ENCODE measurements at places on chromosomes 7 and 10. TPM values are rescaled to one million over a fixed set of nuclear protein-coding genes. Genes with fewer than 3 reads are reported as not detected.

DNA sequence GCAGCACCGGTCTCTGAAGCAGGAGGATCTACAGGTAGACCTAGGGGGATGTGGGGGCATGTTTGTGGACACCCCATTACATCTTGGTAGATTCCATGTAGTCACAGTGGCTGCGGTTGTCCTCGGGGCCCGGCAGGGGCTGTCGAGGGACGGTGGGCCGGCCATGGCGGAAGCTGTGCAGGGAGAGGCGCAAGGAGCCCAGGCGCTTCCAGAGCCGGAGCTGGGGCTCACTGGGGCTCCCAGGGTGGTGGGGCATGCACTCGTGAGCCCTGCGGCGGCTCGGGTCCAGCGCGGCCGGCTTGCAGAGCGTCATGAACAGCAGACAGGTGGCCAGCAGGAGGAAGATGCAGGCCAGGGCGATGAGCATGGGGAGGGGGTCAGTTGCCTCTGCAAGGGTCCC lies 3.7 kb downstream of the C10orf105 start:
- no peak for DNase-seq
- no peak overlapping the region for H3K4me3 ChIP-seq
- peaks cover 11% of the 10 kb centered on the region for H3K4me1 ChIP-seq
- no peaks in the 10 kb centered on the region for H3K27me3 ChIP-seq

DNA sequence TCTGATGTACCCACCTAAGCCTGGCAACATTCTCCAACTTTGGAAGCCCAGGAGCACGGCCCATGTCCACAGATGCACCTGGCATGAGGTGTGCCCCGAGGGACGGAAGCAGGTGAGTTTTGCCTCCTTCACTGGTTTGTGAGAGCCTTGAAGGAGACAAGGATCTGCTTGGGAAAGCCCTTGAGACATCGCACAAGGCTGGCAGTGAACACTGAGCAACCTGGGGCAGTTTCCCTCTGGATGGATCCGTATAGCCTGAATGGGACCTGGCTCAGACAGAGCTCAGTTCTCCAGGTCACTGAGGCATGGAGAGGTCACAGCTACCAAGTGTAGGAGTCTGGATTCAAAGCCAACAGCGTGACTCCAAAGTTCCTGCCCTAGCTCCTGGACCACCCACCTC lies 8.8 kb upstream of the NUPR2 start:
- no peak overlapping the region for H3K4me3 ChIP-seq
- no peaks in the 10 kb centered on the region for H3K27me3 ChIP-seq
- no peaks in the 10 kb centered on the region for H3K4me1 ChIP-seq
- no peak for DNase-seq
- H3K27ac ChIP-seq = no peak overlapping the region

DNA sequence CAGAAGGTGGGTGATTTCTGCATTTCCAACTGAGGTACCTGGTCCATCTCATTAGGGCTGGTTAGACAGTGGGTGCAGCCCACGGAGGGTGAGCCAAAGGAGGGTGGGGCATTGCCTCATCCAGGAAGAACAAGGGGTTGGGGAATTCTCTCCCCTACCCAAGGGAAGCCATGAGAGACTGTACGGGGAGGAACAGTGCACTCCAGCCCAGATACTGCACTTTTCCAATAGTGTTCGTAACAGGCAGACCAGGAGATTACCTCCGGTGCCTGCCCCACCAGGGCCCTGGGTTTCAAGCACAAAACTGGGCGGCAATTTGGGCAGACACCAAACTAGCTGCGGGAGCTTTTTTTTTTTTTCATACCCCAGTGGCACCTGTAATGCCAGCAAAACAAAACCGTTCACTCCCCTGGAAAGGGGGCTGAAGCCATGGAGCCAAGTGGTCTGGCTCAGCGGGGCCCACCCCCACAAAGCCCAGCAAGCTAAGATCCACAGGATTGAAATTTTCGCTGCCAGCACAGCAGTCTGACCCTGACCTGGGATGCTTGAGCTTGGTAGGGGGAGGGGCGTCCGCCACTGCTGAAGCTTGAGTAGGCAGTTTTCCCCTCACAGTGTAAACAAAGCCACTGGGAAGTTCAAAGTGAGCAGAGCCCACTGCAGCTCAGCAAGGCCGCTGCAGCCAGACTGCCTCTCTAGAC lies 31.2 kb downstream of the ARMC10 start:
- DNase-seq = no peak
- no peak overlapping the region for H3K4me3 ChIP-seq
- H3K27ac ChIP-seq = no peak overlapping the region
- H3K27me3 ChIP-seq = no peaks in the 10 kb centered on the region
- peaks cover 6% of the 10 kb centered on the region for H3K36me3 ChIP-seq
- H3K4me1 ChIP-seq = no peaks in the 10 kb centered on the region

GRCh38 chr7:14835384-14835783 lies 67.2 kb downstream of the DGKB start:
- no peaks in the 10 kb centered on the region for H3K36me3 ChIP-seq
- H3K4me3 ChIP-seq = no peak overlapping the region
- DNase-seq = no peak
- no peaks in the 10 kb centered on the region for H3K4me1 ChIP-seq
- no peak overlapping the region for H3K27ac ChIP-seq
- H3K27me3 ChIP-seq = no peaks in the 10 kb centered on the region

SPACDR gene
- total RNA-seq = 0.54 TPM

STK32C gene
- 14.5 TPM for total RNA-seq

NUTM2E gene
- total RNA-seq = not detected

Measured in colonic mucosa (tissue), 4 donors.